ENCODE measurements at places on chromosomes 7 and 10.

- no peak for DNase-seq
Observed at GRCh38 chr7:39946693-39947092, 3.4 kb upstream of the CDK13 start.

DNA sequence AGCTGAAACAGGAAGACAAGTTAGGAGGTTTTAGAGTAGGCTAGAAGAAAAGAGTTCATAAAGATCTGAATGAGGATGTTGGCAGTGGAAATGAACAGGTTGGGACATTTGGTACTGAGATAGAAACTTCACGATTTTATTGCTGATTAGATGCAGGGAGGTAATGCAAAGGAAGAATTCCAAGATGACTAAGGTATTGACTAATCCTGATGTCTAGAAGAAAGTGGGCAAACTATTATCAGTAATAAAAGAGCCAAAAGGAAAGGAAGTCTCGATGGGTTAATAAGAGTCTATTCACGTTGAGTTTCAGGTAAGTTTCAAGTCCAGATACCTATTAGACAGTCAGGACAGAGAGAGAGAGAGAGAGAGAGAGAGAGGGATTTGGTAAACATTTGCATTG is 631.3 kb upstream of the LRRTM3 start:
- DNase-seq = no peak

- no peak for DNase-seq
Observed at GRCh38 chr7:150722431-150722931, 6.1 kb downstream of the GIMAP1 start.

- DNase-seq = no peak
Observed at GRCh38 chr7:116162254-116162653, 48.1 kb upstream of the TES start.

GRCh38 chr10:47314416-47314970 is 7.8 kb upstream of the GDF2 start:
- no peak for DNase-seq

DNA sequence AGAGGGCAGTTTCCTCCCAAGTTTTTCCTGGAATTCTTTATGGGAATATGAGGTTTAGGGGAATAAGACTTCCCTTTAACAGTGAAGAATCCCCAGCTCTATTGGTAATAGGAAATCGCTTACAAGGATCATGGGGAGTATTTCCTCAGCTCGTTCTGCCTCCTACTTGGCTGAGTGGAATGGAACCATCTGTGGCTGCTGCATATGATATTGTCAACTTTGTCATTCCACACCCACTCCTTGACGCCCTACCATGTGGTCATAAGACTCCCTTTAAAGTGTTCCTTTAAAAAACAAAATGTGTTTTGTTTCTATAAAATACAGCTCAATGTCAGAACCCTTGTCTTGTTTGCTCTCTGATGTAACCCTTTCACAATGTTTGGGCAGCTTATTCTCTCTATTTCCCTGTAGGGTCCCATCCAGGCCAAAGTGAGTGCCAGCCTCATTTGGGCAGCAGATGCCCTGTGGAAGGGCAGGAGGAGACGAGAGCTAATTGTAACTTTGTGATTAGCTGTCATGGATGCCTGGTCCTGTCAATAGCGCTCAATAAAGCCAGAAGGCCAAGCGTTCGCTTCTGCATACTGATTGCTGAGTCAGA is 33.8 kb upstream of the ATRNL1 start:
- DNase-seq = no peak

GRCh38 chr10:62050893-62051433 is 149.5 kb downstream of the ARID5B start:
- peak; percentile 28 for DNase-seq

GRCh38 chr10:132349766-132350165 is 17.8 kb downstream of the LRRC27 start:
- DNase-seq = no peak

- no peak for DNase-seq
Observed at GRCh38 chr7:102296514-102296913, 9.8 kb downstream of the SH2B2 start.

DNA sequence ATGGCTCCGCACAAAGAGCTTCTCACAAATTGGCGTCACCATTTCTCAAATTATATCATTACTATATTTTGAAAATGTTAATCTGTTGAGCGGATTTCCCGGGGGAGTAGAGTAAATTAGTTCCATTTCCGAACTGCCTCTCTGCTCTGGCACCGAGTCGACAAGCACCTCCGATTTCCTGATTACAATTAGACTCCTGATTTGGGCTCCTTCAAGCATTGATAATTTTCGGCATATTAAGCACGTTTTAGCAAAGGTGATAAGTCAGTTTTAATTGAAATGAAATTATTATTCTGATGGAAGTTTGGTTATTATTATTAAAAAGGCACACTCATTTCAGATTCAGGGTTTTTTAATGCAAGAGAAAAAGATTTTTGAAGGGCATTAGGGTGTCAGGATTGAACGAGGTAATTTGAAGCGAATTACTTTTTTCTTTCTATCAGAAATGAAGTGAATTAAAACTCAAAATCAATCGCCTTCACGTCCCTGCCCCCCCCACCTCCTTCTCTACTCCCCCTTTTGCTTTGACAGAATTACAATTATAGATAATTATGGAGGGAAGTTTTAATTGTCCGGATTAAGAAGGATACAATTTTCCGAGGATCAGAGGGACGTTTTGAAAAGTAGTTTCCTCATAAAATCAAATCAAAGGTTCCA is 4.0 kb upstream of the UNCX start:
- no peak for DNase-seq

GRCh38 chr7:44382459-44383265 is 57.3 kb upstream of the CAMK2B start:
- DNase-seq = no peak

DNA sequence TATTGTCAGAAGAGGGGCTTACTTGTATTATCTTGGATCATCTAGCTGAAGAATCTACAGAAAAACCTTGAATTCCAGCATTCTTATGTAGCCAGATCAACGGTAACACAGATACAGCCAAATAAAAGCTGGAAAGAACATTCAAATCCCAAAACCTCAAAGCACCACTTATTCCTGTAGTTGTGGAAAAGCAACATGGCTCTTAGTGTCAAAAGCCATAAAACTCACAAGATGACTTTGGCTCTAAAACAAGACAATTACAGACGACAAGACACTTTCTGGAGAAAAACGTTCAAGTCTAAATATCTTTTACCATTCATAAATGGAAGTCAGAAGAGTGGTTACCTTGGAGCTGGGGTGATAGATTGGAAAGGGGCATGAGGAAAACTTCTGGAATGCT is 173.0 kb downstream of the HERPUD2 start:
- no peak for DNase-seq

DNA sequence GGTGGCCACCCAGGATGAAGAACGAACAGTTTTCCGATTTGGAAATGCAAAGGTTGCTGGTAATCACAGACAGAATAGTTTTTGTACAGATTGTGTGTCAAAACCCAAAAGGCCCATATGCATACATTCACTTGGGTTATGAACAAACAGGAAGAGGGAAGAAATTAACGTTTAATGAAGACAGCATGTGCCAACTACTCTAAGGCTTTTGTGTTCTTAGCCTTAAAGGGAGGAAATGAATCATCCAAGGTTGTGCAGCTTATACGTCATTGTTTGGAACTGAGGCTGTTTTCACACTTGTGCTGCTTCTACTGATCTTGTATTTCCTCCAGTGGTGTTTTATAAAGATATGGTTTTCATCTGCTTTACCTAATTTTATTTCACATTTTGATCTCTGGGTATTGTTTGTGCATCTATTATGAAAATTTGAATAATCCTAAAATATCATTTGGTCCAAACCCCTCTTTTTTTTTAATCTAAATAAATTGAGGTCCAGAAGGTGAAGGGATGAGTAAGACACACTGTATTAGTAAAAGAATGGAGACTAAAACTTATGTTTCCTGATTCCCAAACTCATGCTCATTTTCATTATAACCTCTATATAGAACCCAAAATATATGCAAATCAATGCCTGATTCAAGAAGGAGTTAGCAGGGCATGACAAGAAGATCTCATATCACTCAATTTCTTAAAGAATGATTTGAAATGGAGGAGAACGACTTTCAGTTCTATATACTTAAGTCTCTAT is 373.1 kb downstream of the THSD7A start:
- no peak for DNase-seq

DNA sequence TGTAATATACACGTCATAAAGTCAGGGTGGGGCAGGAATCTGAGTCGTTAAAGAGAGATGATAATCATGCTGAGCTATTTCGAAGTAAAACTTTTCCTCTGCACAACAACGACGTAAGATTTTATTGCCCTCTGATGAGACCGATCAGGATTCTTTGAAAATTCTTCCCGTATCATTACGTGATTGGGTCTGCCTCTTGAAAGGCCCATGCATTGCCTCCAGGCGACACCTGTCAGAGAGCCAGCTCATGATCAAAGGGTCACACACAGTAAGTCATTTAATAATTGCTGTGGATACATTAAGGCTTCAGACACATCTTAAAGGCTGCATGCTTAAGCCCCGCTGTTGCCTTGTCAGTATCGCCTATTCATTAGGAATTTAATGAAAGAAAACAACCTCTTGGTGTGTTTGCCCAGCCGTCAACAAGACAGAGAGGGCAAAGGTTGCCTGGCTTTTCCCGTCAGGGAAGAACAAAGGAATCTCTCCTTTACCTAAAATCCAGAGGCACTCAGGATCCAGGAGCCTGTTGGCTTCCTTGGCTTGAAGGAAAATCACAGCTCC is 189.0 kb upstream of the SH2B2 start:
- no peak for DNase-seq

- no peak for DNase-seq
Observed at GRCh38 chr10:132522521-132523411, 14.8 kb upstream of the INPP5A start.

GRCh38 chr7:137482466-137482865 is 138.9 kb upstream of the PTN start:
- DNase-seq = no peak

GRCh38 chr7:45069444-45070253 is 19.1 kb downstream of the NACAD start:
- DNase-seq = no peak

DNA sequence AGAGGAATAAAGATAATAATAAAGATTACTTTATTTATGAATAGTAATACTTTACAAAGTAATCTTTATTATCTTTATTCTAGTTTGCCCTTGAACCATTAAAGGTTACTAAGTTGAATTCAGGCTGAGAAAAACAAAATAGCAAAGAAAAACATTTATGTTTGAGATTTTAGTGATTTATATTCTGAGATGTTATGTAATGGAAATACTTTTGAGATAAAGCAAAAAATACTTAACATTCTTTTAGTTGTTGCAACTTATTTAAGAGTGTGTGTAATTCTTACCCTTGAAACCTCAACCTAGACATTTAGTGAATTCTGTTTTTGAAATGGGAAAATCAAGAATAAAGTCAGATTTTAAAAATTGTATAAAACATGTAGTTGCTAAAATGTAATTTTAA is 40.0 kb downstream of the MINPP1 start:
- no peak for DNase-seq

- no peak for DNase-seq
Observed at GRCh38 chr10:43401627-43402026, 7.4 kb downstream of the HNRNPF start.

- no peak for DNase-seq
Observed at GRCh38 chr7:46440186-46440585, 519.1 kb upstream of the IGFBP3 start.

- DNase-seq = no peak
Observed at GRCh38 chr7:26760501-26760900, 103.9 kb downstream of the SKAP2 start.

GRCh38 chr10:113849140-113849803 is 4.6 kb downstream of the DCLRE1A start:
- no peak for DNase-seq

GRCh38 chr7:17289074-17289645 is 9.3 kb upstream of the AHR start:
- DNase-seq = no peak

GRCh38 chr10:112811741-112812551 is 138.1 kb upstream of the TCF7L2 start:
- no peak for DNase-seq

DNA sequence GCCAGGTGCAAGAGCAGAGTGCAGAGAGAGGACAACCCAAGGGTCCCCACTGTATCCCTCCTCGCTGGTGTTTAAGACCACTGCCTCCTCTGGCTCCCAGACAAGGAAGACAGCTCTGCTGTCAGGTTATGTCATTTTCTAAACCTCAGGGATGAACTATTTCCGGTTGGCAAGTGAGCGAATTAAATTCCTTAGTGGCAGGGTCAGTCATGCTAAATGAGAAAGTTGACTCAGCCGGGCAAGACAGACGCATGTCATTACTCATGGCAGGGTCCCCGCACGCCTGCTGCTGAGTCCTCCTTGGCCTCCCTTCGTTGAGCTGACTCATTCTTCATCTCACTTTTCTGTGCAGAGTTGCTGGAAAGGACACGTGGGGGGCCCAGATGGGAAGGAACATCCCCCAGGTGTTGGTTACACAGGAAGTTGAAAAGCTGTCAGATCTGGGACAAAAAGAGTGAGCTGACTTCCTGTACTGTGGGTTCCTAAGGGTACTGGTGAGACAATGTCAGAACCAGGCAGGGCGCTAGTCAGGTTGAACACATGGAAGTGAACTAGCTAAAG is 47.1 kb upstream of the UCN3 start:
- peak; percentile 42 for DNase-seq

Data from activated naive CD8-positive, alpha-beta T cell treated with anti-CD3 and anti-CD28 coated beads, Interleukin-2, amount 50 U/mL, for 16 hours (primary cell).